ENCODE measurements at places on chromosomes 5 and 9. TPM values are rescaled to one million over a fixed set of nuclear protein-coding genes. Genes with fewer than 3 reads are reported as not detected.

DNA sequence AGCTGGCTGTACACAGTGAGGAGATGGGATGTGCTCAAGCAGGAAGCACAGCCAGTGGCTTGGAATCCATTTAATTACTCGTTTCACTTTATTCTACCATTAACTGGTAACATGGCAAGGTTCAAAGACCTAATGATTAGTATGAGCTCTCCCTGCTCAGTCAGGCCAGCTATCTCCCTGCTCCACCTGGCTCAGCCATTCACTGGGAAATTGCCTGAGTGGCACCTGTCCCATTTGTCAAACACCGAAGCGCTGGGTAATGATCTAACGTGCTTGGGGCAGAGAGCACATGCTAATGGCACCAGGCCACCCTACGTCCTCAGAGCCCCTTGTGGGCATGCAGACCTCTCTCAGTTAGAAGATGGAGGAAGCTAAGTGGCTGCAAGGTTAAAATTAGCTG lies 162.2 kb downstream of the TTLL11 start:
- DNase-seq = no peak

Gene ADGRD2
- not detected for total RNA-seq

GRCh38 chr5:39353717-39354399 lies 10.4 kb downstream of the C9 start:
- no peak for DNase-seq

DNA sequence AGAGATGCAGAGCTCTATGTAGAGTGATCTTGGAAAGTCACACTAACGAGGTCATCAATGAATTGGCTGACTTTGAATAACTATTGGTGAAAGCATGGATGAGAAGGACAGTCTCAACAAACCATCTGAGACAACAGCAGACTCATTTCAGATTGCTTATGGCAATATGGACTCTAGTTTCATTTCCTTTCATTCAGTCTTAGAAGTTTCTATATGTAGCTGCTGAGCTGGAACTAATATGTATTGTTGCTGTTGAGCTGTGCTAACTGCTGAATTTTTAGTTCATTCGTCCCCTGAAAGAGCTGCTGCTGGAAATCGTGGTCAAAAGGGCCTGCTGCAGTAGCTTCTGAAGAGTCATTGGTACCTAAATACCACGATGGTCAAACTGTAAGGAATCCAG lies 31.3 kb downstream of the TNFSF15 start:
- DNase-seq = no peak

DNA sequence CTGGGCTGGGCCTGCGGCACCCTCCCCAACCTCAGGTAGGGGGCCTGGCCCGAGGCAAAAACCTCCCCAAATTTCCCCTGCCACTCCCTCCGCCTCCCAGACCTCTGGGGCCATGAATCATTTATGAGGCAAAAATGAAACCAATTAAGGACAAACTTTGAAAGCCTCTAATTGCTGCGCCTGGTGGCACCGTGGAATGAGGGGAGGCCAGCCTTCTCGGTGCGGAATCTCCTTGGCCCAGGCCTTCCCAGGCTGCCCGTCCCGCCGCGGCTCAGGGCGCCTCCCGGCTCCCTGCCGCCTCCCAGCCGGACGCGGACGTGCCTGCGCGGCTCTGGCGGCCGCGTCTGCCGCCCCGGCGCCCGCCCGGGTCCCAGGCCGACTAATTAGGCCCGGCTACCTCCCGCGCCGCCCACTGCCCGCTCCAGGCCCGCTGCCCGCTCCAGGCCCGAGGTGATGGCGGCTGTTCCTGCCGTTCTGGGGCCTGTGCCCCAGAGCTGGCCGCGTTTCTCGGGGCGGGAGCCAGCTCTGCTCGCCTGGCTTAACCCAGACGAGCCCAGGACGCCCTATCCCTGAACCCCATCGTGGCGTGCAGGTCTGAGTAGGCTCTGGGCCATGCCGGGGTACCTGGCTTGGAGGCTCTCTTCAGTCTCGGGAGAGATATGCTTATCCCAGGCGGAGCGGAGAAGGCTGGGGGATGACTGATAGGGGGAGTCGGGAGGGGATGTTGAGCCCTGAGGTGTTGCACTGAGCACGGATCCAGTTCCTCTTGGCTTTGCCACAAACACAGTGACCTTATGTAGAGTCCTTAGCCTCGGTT lies 20.1 kb downstream of the CXXC5 start:
- no peak for DNase-seq

DNA sequence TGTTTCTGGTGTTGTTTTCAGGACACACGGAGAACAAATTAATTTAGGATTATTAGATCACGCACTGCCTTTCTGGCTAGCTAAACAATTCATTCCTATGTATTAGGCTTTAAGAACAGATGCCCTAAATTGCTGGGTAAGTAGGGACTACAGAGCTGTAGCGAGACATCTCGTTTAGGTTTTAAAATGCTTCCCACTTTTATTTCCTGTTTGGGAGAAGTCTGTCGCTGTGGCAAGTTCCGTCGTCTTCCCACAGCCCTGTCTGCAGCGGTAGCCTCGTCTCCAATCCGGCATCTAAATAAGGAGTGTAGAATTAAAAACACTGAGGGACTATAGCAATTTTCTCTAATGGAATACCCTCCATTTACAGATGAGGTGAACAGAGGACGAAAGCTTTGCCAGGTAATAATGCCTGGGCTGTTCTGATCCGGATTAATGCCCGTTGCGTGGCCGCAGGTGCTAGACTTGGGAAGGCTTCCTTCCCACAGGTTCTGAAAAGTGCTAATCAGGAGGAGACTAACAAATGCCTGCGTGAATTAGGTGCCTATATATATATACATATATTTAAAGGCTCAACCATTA lies 1.3 kb upstream of the TRIM36 start:
- no peak for DNase-seq

DNA sequence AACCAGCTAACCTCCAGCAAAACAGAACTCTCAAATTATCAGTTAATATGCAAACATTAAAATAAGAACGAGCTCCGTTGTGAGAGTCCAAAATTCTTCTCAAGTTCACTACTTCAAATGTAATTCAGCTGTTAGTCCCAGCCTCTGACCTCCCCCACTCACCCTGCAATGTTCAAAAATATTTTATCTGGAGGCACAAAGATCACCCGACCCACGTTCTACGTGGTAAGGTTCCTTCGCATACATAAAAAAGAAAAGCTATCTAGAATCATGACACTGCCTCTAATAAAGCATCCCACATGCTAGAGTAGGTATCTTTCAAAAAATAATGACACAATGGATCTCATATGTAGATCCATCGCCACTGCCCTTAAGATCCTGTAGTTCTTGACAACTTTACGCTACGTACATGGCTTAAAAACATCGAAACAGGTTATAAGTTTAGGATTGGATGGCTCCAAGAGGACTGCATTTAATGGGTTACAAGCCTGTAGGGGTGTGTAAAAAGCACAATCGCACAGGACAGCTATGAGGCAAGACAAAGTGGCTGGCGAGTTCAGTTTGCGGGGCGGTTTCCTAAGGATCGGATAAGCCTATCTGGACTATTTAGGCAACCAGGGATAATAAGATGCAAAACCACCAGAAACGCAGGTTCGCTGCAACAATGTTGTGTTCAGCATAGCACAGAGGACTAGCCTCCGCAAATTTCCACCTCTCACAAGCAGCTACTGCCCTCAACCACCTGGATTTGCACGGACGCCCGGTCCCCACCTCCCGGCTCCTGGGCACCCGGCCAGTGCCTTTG lies 969 bp downstream of the CLK4 start:
- no peak for DNase-seq

Gene TIMD4
- total RNA-seq = 3.0 TPM

Gene GMCL2
- total RNA-seq = not detected

DNA sequence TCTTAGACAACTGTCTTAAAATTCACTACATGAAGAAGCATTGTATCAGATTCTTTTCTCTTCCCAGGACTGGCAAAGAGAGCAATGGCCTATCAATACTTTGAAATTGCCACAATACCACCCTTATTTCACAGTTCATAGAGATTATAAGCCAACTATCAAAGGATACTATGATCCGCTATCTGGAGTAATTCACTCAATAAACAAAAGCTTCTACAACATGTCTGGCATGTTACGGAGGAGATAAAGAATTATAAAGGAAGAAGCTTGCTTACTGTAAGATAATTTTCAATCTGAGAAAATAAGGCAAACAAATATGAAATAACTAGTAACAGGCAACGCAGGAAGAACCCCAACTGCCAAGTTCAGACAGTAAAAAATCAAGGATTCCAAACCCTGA lies 114.8 kb downstream of the GNAQ start:
- no peak for DNase-seq

Gene TGFBI
- 33.3 TPM for total RNA-seq

DNA sequence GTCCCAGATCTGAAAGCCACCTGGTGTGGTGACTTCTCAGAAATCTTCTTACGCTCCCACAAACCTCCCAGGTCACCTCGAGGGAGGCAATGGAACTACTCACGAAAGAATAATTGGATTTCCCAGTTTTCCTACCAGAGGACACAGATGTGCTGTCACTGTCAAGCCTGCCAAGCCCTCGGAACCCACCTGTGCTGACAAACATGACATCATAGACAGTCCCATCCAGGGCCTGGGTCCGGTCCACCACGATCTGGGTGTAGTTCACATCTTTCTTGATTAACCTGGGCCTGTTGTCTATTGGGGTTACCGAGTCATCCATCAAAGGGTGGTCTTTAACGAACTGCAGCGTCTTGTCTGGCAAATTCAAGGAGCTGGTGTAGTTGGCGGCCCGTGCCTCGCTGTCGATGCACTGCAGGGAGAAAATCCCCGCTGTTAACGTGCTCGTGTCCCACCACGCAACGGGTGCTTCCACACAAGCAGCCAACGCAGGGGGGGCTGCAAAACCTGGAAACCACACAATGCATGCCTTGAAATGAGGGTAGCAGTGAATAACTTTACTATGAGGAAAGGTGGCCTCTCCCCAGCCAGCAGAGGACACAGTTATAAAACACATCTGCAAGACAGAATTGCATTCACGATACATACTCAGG lies 69.0 kb downstream of the SECISBP2 start:
- no peak for DNase-seq

DNA sequence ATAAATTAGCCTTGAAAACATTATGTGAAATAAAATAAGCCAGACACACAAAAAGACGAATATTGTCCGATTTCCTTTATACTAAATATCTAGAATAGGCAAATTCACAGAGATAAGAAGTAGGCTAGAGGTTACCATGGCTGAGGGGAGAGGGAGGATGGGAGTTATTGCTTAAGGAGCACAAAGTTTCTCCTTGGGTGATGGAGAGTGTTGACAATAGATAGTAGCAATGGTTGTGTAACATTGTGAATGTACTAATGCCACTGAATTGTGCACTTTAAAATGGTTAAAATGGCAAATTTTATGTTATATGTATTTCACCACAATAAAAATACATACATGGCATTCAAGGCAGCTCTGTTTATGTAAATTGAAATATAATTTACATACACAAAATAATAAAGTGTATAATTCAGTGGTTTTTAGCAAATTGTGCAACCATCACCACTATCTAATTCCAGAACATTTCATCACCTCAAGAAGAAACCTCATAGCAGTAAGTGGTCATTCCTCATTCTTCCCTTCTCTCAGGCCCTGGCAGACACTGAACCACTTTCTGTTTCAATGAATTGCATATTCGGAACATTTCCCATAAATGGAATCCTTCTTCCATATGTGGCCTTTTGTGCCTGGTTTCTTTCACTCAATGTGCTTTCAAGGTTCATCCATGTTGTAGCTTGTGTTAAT lies 59.2 kb downstream of the NDST1 start:
- no peak for DNase-seq

DNA sequence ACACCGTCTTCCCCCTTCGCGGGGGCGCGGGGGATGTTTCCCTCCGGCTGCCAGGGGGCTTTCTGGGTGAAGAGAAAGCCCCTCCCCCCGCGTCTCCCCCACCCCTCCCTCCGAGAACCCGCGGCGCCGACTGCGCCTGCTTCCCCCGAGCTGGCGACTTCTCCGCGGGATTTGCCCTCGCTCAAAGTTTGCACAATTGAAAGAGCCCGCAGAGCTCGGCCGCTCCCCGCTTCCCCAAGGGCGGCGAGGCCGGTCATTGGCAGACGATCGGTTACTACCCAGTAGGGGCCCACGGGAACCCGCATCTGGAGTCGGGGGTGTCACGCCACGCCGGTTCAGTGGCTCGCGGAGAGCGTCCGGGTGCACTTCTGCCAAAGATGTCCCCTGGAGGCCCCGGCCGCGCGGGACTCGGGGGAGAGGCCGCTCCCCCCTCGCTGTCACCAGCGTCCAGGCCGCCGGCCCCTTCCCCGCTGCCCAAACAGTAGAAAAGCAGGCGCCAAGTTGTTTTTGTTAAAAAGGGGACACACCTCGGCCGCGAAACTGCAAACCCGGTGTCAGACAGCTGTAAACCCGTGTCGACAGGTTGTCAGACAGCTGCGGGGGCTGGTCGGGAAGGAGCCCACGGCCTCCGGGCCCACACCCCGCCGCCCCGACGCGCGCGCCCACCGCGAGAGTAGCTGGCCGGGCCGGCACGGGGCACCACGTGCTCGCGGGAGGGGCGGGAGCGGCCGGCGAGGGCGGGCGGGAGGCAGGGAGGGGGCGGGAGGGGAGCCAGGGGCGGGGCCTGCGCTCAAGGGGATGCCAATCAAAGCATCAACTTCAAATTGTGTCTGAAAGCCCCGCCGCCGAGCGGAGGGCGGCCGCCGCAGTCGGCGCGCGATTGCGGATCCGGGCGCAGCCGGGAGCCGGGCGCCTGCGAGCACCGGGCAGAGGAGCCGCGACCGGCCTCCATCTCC lies at the start of gene IRX1:
Gene IRX1 (plus strand): TSS at position 827 of the 956 bp plus-strand sequence. CDS start 274 bp downstream, outside the sequence.
- no peak for DNase-seq

Gene SPZ1
- not detected for total RNA-seq

Gene INVS
- 21.0 TPM for total RNA-seq

GRCh38 chr9:131513177-131513576 lies 10.5 kb downstream of the POMT1 start:
- DNase-seq = no peak

- DNase-seq = no peak
These were observed 112.2 kb downstream of the GABBR2 start for GRCh38 chr9:98596486-98596885.

Gene LCN9
- total RNA-seq = not detected

Gene THBS4
- 116 TPM for total RNA-seq
